ENCODE measurements at places on chromosomes 12 and 14. TPM values are rescaled to one million over a fixed set of nuclear protein-coding genes. Genes with fewer than 3 reads are reported as not detected.

Gene CCDC38
- 0.34 TPM for total RNA-seq

Gene CLEC4A
- total RNA-seq = 0.95 TPM

Gene SPATA7
- total RNA-seq = 4.8 TPM

Gene FLRT2
- not detected for total RNA-seq

Gene EPYC
- total RNA-seq = not detected

Gene OR10G3
- total RNA-seq = not detected

Gene SMOC1
- total RNA-seq = not detected

Gene BCL11B
- 54.4 TPM for total RNA-seq

Gene GLIPR1
- 10.0 TPM for total RNA-seq

Gene PROX2
- 0.23 TPM for total RNA-seq

- H3K27me3 ChIP-seq = peaks cover 7% of the 10 kb centered on the region
- H3K4me1 ChIP-seq = no peaks in the 10 kb centered on the region
- H3K36me3 ChIP-seq = no peaks in the 10 kb centered on the region
- H3K27ac ChIP-seq = no peak overlapping the region
- no peak overlapping the region for H3K4me3 ChIP-seq
Measured at GRCh38 chr12:13627536-13627935, 353.9 kb downstream of the GRIN2B start.

- no peak overlapping the region for H3K4me3 ChIP-seq
- no peak overlapping the region for H3K27ac ChIP-seq
Measured at GRCh38 chr14:59303216-59303615, 114.7 kb downstream of the DAAM1 start.

GRCh38 chr12:96155781-96156180 lies 38.4 kb upstream of the ELK3 start:
- no peak overlapping the region for H3K4me3 ChIP-seq
- H3K4me1 ChIP-seq = no peaks in the 10 kb centered on the region
- H3K27ac ChIP-seq = no peak overlapping the region
- DNase-seq = no peak

DNA sequence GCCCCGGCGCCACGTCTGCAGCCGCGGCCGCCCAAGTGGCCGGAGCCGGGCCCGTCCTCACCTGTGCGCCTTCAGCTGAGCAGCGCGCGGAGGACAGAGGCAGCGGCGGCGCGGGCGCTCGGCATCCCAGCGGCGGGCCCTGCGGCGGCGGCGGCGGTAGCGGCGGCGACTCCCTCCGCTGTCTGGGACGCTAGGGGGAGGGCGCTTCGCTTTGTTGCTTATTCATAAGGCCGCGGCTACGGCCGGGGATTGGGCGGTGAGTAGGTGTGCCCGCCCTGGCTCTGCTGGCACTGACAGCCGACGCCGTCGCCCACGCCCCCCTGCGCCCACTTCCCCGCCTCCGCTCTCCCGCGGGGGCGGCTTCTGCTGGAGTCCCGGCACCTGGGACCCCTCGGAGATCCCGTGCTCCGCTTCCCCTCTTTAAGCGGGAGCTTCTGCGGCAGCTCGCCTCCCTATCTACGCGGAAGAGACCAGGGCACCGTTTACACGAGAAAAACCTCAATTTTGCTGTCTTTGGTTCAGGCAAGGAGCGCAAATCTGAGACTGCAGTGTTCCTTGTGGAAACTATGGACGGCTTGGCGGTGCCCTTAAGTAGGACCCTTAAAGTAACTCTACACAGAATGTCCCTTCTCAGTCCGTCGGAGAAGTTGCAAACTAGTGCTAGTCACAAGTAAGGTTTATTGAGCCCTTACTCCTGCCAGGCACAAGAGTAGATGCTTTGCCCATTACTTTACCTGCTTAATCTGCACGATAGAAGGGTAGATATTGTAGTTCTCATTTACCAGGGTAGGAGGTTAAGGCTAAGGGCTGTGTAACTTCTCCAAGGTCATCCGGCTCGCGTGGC lies at the start of gene ARMH4:
ARMH4 (minus strand) TSS at position 200 of the 844 bp plus-strand sequence. CDS start 12,855 bp downstream, outside the sequence.
- peak within 1 kb of the TSS; percentile 89 for H3K4me3 ChIP-seq
- H3K27ac ChIP-seq = no peak within 1 kb of the TSS
- peak; percentile 76 for DNase-seq
- peaks cover 22% of the 10 kb centered on the region for H3K4me1 ChIP-seq
- H3K36me3 ChIP-seq = no peaks in the 10 kb centered on the region
- H3K27me3 ChIP-seq = peaks cover 71% of the 10 kb centered on the region

GRCh38 chr12:104691721-104692556 lies 235.2 kb downstream of the CHST11 start:
- H3K27me3 ChIP-seq = no peaks in the 10 kb centered on the region
- DNase-seq = no peak
- H3K36me3 ChIP-seq = peaks cover 14% of the 10 kb centered on the region

GRCh38 chr12:116076399-116076798 lies 201.1 kb downstream of the MED13L start:
- DNase-seq = no peak
- H3K4me3 ChIP-seq = no peak overlapping the region
- H3K27me3 ChIP-seq = no peaks in the 10 kb centered on the region

- no peak for DNase-seq
- H3K27ac ChIP-seq = no peak overlapping the region
- no peaks in the 10 kb centered on the region for H3K27me3 ChIP-seq
- no peak overlapping the region for H3K4me3 ChIP-seq
- H3K4me1 ChIP-seq = peaks cover 45% of the 10 kb centered on the region
Measured at GRCh38 chr12:52643233-52644077, 8.6 kb downstream of the KRT2 start.

- H3K4me1 ChIP-seq = peaks cover 85% of the 10 kb centered on the region
- DNase-seq = no peak
- H3K27me3 ChIP-seq = no peaks in the 10 kb centered on the region
- peak overlapping the region; percentile 99 for H3K4me3 ChIP-seq
- H3K27ac ChIP-seq = peak overlapping the region; percentile 100
Measured at GRCh38 chr12:46369474-46370379, 2.8 kb downstream of the SLC38A2 start.

DNA sequence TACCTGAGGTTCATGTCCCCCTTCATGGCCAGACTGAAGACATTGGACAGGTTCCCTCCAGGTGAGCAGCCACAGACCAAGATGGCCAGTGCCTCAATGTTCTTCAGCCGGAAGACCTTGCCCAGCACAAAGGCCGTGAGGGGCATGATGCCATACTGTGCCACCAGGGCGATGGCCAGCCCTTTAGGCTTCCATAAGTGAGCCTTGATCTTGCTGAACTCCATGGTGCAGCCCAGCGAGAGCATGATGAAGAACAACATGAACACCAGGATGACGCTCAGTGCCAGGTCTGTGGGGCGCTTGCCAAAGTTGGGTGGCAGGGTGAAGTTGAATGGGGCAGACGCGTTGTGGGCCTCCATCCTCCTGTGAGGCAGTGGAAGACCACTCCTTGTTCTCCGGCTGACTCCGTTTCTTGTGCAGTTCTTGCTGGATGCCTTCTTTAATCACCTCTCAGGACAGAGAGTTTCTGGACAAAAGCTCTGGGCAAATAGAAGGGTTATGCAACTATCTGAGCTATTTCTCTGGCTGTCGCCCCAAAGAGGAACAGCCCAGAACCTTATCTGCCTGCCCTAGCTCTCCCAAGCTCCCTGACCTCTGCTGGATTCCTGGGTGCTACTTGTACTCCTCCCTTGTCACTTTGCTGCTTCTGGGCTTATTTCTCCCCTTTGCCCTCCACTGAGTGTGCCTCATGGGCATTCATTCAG lies at the start of gene SLC10A1:
SLC10A1 (minus strand) TSS at position 445 of the 704 bp plus-strand sequence; CDS start at position 359, 86 bp downstream.
- H3K27ac ChIP-seq = no peak within 1 kb of the TSS
- no peak within 1 kb of the TSS for H3K4me3 ChIP-seq
- no peaks in the 10 kb centered on the region for H3K36me3 ChIP-seq

GRCh38 chr14:56181681-56182085 lies 63.5 kb downstream of the PELI2 start:
- H3K4me3 ChIP-seq = no peak overlapping the region
- no peak for DNase-seq
- H3K27me3 ChIP-seq = no peaks in the 10 kb centered on the region
- H3K27ac ChIP-seq = no peak overlapping the region
- H3K4me1 ChIP-seq = no peaks in the 10 kb centered on the region

- peaks cover 35% of the 10 kb centered on the region for H3K4me1 ChIP-seq
- H3K36me3 ChIP-seq = peaks cover 17% of the 10 kb centered on the region
- peaks cover 88% of the 10 kb centered on the region for H3K27me3 ChIP-seq
- H3K4me3 ChIP-seq = peak overlapping the region; percentile 16
- DNase-seq = no peak
- H3K27ac ChIP-seq = no peak overlapping the region
Measured at GRCh38 chr14:56808383-56809269, 1.7 kb downstream of the OTX2 start.

DNA sequence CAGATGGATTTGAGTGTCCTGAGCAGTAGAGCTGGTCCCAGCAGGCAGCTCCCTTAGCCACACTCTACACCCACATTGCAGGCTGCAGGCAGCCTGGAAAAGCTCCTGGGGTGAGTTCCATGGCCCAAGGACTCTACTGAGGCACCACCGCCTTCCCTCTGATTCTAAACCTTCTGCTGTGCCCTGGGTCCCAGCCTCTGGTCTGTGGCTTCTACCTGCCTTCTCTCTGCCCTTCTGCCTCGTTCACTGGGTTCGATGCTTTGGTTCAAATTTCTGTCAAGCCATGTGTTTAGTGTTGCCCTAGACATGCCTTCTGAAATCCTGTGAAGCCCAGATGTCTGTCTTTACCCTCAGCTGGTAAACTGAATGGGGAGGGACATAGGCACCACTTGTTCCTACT lies 1.5 kb upstream of the FGF6 start:
- peaks cover 32% of the 10 kb centered on the region for H3K27me3 ChIP-seq
- no peaks in the 10 kb centered on the region for H3K36me3 ChIP-seq
- no peak overlapping the region for H3K27ac ChIP-seq
- H3K4me3 ChIP-seq = no peak overlapping the region

GRCh38 chr12:101608301-101609133 lies 13.7 kb downstream of the MYBPC1 start:
- DNase-seq = no peak
- H3K27ac ChIP-seq = no peak overlapping the region
- H3K27me3 ChIP-seq = no peaks in the 10 kb centered on the region
- H3K4me3 ChIP-seq = no peak overlapping the region
- no peaks in the 10 kb centered on the region for H3K36me3 ChIP-seq
- peaks cover 7% of the 10 kb centered on the region for H3K4me1 ChIP-seq

- H3K36me3 ChIP-seq = no peaks in the 10 kb centered on the region
- H3K4me3 ChIP-seq = no peak overlapping the region
- DNase-seq = no peak
- no peaks in the 10 kb centered on the region for H3K27me3 ChIP-seq
Measured at GRCh38 chr14:75861161-75861621, 120.6 kb downstream of the TGFB3 start.

- no peak overlapping the region for H3K4me3 ChIP-seq
- peaks cover 17% of the 10 kb centered on the region for H3K4me1 ChIP-seq
- no peaks in the 10 kb centered on the region for H3K36me3 ChIP-seq
- no peaks in the 10 kb centered on the region for H3K27me3 ChIP-seq
- DNase-seq = no peak
Measured at GRCh38 chr14:21087294-21088091, 11.0 kb downstream of the ZNF219 start.

DNA sequence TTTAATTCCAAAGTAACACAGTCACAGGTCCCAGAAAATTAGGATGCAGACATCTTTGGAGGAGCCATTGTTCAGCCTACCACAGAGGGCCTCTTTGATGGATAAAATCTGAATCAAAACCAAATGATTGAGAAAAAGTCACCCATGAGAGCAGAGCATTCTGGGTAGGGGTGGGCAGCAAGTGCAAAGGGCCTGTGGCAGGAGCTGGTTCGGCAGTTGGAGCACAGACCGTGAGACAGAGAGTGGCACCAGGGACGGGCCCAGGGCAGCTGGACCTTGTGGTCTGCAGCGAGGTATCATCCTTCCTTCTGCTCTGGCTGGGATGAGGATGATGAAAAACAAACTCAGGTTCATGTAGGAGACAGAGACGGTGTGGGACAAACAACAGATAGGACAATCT lies 18.0 kb downstream of the UBC start:
- peaks cover 25% of the 10 kb centered on the region for H3K4me1 ChIP-seq
- no peak overlapping the region for H3K27ac ChIP-seq
- DNase-seq = no peak
- no peaks in the 10 kb centered on the region for H3K27me3 ChIP-seq
- H3K36me3 ChIP-seq = no peaks in the 10 kb centered on the region

GRCh38 chr12:89882050-89882449 lies 173.4 kb upstream of the ATP2B1 start:
- peaks cover 32% of the 10 kb centered on the region for H3K4me1 ChIP-seq
- DNase-seq = peak; percentile 57
- no peaks in the 10 kb centered on the region for H3K36me3 ChIP-seq
- no peaks in the 10 kb centered on the region for H3K27me3 ChIP-seq
- H3K4me3 ChIP-seq = peak overlapping the region; percentile 41
- H3K27ac ChIP-seq = peak overlapping the region; percentile 92

Data from activated T-cell treated with anti-CD3 and anti-CD28 coated beads, Interleukin-2, amount 50 U/mL, for 72 hours (primary cell).